Aorta (tissue), 5 donors: ENCODE measurements at places on chromosomes 2 and 18. TPM values are rescaled to one million over a fixed set of nuclear protein-coding genes. Genes with fewer than 3 reads are reported as not detected.
A peak's percentile ranks its signal among the peaks of the same experiment; 100 is the strongest.

- H3K4me1 ChIP-seq = no peaks in the 10 kb centered on the region
- no peaks in the 10 kb centered on the region for H3K36me3 ChIP-seq
- no peak for DNase-seq
Measured at GRCh38 chr2:166592750-166593149, 98.7 kb upstream of the SCN7A start.

- no peaks in the 10 kb centered on the region for H3K4me1 ChIP-seq
- no peak overlapping the region for H3K27ac ChIP-seq
- no peak overlapping the region for H3K4me3 ChIP-seq
- H3K27me3 ChIP-seq = no peaks in the 10 kb centered on the region
Measured at GRCh38 chr2:195477996-195478382, 179.0 kb upstream of the SLC39A10 start.

- H3K27ac ChIP-seq = no peak overlapping the region
- H3K36me3 ChIP-seq = no peaks in the 10 kb centered on the region
- no peaks in the 10 kb centered on the region for H3K27me3 ChIP-seq
- DNase-seq = no peak
- H3K4me3 ChIP-seq = no peak overlapping the region
Measured at GRCh38 chr2:207337234-207338219, 171.8 kb upstream of the KLF7 start.

DNA sequence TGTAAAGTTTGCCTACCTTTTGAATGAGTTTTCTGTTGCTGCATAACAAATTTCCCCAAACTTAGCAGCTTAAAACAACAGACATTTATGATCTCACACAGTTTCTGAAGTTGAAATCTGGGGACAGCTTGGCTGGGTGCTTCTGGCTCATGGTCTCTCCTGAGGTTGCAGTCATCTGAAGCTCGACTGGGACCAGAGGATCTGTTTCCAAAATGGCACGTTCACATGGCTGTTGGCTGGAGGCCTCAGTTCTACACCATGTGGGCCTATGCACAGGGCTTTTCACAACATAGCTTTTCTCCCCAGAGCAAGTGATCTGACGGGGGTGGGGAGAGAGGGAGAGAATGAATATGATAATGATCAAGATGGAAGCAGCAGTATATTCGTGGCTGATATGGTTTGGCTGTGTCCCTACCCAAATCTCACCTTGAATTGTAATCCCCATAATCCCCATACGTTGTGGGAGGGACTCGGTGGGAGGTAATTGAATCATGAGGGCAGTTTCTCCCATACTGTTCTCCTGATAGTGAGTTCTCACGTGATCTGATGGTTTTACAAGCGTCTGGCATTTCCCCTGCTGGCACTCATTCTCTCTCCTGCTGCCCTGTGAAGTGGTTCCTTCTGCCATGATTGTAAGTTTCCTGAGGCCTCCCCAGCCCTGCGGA lies 3.5 kb downstream of the RALB start:
- no peaks in the 10 kb centered on the region for H3K27me3 ChIP-seq
- DNase-seq = no peak
- H3K4me1 ChIP-seq = peaks cover 5% of the 10 kb centered on the region
- H3K36me3 ChIP-seq = no peaks in the 10 kb centered on the region
- no peak overlapping the region for H3K27ac ChIP-seq
- H3K4me3 ChIP-seq = no peak overlapping the region

GRCh38 chr18:79944746-79945117 lies 6.7 kb downstream of the SLC66A2 start:
- H3K4me3 ChIP-seq = no peak overlapping the region
- H3K27me3 ChIP-seq = no peaks in the 10 kb centered on the region
- no peak overlapping the region for H3K27ac ChIP-seq
- no peaks in the 10 kb centered on the region for H3K36me3 ChIP-seq
- H3K4me1 ChIP-seq = no peaks in the 10 kb centered on the region

GRCh38 chr2:20153131-20153851 lies 71.6 kb downstream of the SDC1 start:
- peaks cover 2% of the 10 kb centered on the region for H3K4me1 ChIP-seq
- H3K27me3 ChIP-seq = no peaks in the 10 kb centered on the region
- H3K4me3 ChIP-seq = no peak overlapping the region
- H3K36me3 ChIP-seq = no peaks in the 10 kb centered on the region
- H3K27ac ChIP-seq = no peak overlapping the region

Gene GAREM1
- total RNA-seq = 24.0 TPM

Gene SLC19A3
- 2.8 TPM for total RNA-seq

GRCh38 chr2:201484805-201485204 lies 33.3 kb downstream of the STRADB start:
- peaks cover 1% of the 10 kb centered on the region for H3K4me1 ChIP-seq
- no peaks in the 10 kb centered on the region for H3K27me3 ChIP-seq
- H3K27ac ChIP-seq = no peak overlapping the region
- peaks cover 6% of the 10 kb centered on the region for H3K36me3 ChIP-seq
- DNase-seq = no peak

GRCh38 chr2:126994340-126994777 lies 95.7 kb downstream of the TEX51 start:
- H3K4me1 ChIP-seq = no peaks in the 10 kb centered on the region
- H3K27me3 ChIP-seq = no peaks in the 10 kb centered on the region
- no peak overlapping the region for H3K4me3 ChIP-seq
- no peaks in the 10 kb centered on the region for H3K36me3 ChIP-seq
- H3K27ac ChIP-seq = no peak overlapping the region
- no peak for DNase-seq

DNA sequence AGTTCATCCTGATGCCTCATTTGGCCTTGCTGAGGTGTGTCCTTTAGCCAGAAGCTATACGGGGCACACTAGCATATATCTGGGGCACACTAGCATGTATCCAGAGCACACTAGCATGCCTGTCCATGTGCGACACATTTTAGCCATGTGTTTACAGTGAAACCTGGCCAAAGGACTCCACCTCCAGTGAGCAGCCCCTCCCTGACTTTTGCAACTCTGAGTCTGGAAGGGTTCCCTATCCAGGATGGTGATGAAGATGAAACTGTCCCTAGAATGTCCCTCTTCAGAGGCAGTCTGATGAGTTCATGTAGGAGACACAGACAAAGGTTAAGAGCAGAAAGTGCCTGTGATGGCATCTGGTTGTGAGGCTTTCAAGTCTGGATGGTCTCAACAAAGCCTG lies 61.4 kb upstream of the LGALSL start:
- H3K36me3 ChIP-seq = no peaks in the 10 kb centered on the region
- no peaks in the 10 kb centered on the region for H3K27me3 ChIP-seq
- H3K4me3 ChIP-seq = no peak overlapping the region
- DNase-seq = no peak

Gene NAT8
- not detected for total RNA-seq

Gene ITPRIPL1
- 1.9 TPM for total RNA-seq

GRCh38 chr2:69644506-69644979 lies 1.0 kb upstream of the AAK1 start:
- H3K27me3 ChIP-seq = no peaks in the 10 kb centered on the region
- peak overlapping the region; percentile 90 for H3K27ac ChIP-seq
- H3K36me3 ChIP-seq = no peaks in the 10 kb centered on the region

- no peak overlapping the region for H3K4me3 ChIP-seq
- H3K27ac ChIP-seq = no peak overlapping the region
- no peaks in the 10 kb centered on the region for H3K27me3 ChIP-seq
- H3K4me1 ChIP-seq = peaks cover 7% of the 10 kb centered on the region
- DNase-seq = no peak
Measured at GRCh38 chr2:113966832-113967231, 76.9 kb downstream of the ACTR3 start.
